SK-N-MC (cell line): ENCODE measurements at places on chromosomes 4 and X.

DNA sequence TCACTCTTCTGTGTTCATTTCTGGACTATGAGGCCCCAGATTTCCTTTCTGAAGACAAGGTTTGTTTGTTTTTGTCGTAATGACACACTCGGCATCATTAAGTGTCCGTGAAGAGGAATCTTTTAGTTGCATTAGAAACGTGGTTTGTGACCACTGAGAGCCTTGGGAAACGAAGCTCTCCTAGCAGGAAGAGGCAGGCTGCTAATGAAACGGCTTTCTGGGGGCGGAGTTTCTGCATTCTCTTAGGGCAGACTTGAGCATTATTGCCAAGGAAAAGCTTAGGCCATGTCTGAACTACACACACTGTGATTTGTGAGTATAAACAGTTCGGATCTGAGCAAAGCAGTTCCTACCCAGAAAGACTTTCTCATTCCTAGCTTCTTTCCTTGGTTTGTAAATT lies 64.0 kb downstream of the SOX3 start:
- DNase-seq, result no peak

GRCh38 chr4:1081689-1082040 lies 31.7 kb downstream of the RNF212 start:
- DNase-seq, result no peak

DNA sequence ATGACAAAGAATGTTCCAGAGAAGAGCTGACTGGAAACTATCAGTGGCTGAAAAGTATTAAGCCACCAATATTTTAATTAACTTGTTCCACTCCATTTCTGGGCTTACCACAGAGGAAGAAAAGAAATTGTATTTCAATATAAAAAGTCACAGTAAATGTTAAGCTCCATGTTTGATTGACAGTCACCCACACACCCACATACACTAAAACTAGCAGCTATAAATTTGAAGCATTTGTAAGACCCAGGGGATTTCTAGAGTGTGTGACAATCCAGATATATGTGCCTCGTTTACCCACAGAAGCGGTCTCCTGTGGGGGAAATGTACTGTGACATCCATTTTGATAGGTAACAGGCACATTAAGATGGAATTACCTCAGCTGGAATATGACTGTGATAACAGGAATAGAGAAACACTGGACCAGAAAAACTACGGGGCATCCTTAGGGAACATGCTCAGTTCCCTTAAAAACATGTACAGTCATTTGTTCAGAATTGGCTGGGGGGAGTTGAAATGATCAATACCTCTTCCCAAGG lies 39.0 kb upstream of the RASGEF1B start:
- DNase-seq, result no peak

DNA sequence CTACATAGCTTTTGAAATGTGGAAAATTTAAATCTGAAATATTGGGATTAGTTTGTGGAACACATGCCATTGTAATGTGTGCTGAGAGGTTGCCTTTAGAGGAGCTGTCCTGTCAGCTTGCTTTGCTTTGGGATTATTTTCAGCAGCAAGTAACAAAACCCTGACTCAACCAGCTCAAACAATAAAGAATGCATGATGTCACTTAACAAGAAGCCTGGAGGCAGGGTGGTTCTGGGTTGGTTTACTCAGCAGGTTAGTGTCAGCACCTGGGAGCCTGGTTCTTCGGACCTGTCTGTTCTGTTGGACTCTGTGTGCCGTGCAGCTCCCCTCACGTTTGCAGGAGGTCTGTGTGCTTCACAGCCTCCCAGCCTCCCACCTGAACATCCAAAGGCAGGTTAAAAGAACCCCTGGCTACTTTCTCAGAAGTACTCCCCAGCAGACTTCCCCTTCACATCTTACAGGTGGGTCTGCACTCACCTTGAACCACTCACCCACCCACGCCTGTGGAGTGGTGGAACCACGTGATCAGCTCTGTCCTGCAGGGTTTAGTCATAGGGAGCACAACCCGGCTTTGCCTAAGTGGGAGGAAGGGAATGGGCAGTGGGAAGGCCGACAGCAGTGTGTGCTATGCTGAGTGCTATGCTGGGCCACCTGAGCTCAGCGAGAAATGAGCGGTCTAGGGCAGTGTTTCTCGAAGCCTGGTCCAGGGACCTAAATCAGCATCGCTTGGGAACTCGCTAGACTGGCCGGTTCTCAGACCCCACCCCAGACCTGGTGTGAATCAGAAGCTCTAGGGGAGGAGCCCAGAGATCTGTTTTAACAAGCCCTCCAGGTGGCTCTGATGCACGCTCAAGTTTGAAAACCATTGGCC lies 20.4 kb downstream of the TMEM131L start:
- DNase-seq, result no peak

DNA sequence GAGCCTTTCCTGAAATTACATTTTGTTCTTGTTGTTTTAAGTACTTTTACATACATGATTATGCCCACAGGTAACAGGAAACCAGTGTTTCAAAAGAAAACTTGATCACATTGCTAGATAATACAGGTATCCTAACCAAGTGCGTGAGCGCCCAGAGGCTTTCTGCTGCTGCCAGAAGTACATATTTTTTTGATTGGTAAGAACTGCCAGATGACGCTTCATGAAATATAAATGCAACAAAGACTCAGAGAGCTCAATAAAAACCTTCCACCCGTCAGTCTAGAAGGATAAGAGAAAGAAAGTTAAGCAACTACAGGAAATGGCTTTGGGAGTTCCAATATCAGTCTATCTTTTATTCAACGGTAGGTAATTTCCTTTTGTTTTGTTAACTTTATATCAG lies at the start of gene EPGN:
EPGN (plus strand) TSS at position 256 of the 400 bp plus-strand sequence; CDS start at position 320, 64 bp downstream.
- no peak for DNase-seq

DNA sequence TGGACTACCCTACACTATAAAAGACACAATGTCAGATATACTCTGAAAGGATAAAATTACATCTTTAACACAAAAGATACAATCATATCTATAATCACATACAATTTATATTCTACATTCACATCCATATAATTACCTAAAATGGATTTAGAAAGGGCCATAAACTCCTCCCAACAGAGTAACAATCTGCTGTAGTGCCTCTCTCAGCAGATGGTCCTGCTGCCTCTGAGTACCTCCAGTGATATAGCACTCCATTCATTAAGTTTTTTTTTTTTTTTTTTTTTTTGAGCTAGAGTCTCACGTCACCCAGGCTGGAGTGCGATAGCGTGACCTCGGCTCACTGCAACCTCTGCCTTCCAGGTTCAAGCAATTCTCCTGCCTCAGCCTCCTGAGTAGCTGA lies 7.4 kb downstream of the ANKRD37 start:
- no peak for DNase-seq
